ENCODE measurements at places on chromosomes 11 and 22. TPM values are rescaled to one million over a fixed set of nuclear protein-coding genes. Genes with fewer than 3 reads are reported as not detected.

- H3K27ac ChIP-seq, result no peak overlapping the region
- no peak for DNase-seq
- no peaks in the 10 kb centered on the region for H3K36me3 ChIP-seq
- no peaks in the 10 kb centered on the region for H3K4me1 ChIP-seq
These were observed 5.8 kb upstream of the OR5B2 start for GRCh38 chr11:58433638-58434203.

DNA sequence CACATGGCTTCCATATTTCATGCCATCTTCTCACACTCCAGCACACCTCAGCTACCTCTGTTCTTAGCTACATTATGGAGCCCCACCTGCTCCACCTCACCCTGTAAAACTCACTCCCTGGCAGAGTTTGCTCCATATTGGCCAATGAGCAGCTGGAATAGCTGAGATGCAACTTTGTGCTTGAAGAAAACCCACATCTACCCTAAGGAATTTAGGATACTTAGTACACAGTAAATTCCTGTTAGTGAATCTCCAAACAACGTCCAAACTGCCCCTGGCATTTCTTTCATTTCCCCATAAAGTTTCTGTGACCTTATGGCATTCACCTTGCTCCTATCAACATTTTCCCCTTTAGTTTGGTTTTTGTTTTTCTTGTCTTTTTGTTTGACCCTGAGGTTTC lies 2.2 kb upstream of the VWCE start:
- H3K4me1 ChIP-seq, result no peaks in the 10 kb centered on the region
- no peak for DNase-seq
- no peaks in the 10 kb centered on the region for H3K27me3 ChIP-seq
- no peak overlapping the region for H3K27ac ChIP-seq
- H3K4me3 ChIP-seq, result no peak overlapping the region
- peaks cover 40% of the 10 kb centered on the region for H3K36me3 ChIP-seq

Gene KRTAP5-9
- not detected for total RNA-seq

- no peaks in the 10 kb centered on the region for H3K27me3 ChIP-seq
- H3K36me3 ChIP-seq, result no peaks in the 10 kb centered on the region
- H3K4me1 ChIP-seq, result no peaks in the 10 kb centered on the region
- H3K4me3 ChIP-seq, result no peak overlapping the region
- no peak for DNase-seq
- H3K27ac ChIP-seq, result no peak overlapping the region
These were observed 330.6 kb upstream of the RAG2 start for GRCh38 chr11:36928621-36929020.

Gene STK33
- total RNA-seq, result not detected

Gene CYB561A3
- 44.1 TPM for total RNA-seq

- H3K27ac ChIP-seq, result no peak overlapping the region
- peak overlapping the region; percentile 77 for H3K4me3 ChIP-seq
- no peak for DNase-seq
- no peaks in the 10 kb centered on the region for H3K27me3 ChIP-seq
These were observed 1.3 kb downstream of the APOBEC3G start for GRCh38 chr22:39078329-39078728.

- H3K36me3 ChIP-seq, result no peaks in the 10 kb centered on the region
- H3K4me3 ChIP-seq, result no peak overlapping the region
- no peak overlapping the region for H3K27ac ChIP-seq
- H3K27me3 ChIP-seq, result no peaks in the 10 kb centered on the region
- no peaks in the 10 kb centered on the region for H3K4me1 ChIP-seq
- no peak for DNase-seq
These were observed 44.4 kb upstream of the MYEOV start for GRCh38 chr11:69249311-69250185.

- no peaks in the 10 kb centered on the region for H3K27me3 ChIP-seq
- H3K36me3 ChIP-seq, result no peaks in the 10 kb centered on the region
- no peak overlapping the region for H3K27ac ChIP-seq
- no peak for DNase-seq
- H3K4me3 ChIP-seq, result no peak overlapping the region
These were observed 19.8 kb downstream of the IGSF9B start for GRCh38 chr11:133937015-133937414.

Gene KREMEN1
- not detected for total RNA-seq

- DNase-seq, result no peak
- no peak overlapping the region for H3K27ac ChIP-seq
- no peak overlapping the region for H3K4me3 ChIP-seq
- no peaks in the 10 kb centered on the region for H3K36me3 ChIP-seq
- no peaks in the 10 kb centered on the region for H3K27me3 ChIP-seq
These were observed 941.2 kb downstream of the DLG2 start for GRCh38 chr11:84685976-84686375.

DNA sequence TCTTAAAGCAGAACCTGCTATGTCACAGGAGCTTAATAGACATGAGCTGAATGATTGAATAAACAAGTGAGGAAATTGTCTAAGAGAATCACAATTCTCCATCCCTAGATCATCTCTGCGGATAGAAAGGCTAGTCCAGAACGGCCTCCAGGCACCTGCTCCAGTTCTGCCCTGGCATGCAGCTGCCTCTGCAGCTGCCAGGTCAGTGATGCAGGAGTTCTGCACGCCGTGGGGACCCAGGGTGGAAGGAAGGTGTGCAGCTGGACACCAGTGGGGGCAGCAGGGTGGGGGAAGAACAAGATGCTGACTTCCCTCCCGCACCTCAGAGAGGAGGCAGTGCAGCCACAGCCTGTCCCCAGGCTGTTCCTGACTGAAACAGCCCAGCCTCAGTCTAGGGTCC lies 192.1 kb upstream of the NCAM1 start:
- no peak for DNase-seq
- no peaks in the 10 kb centered on the region for H3K4me1 ChIP-seq
- no peaks in the 10 kb centered on the region for H3K36me3 ChIP-seq

Gene PGA5
- total RNA-seq, result not detected

Gene SLCO2B1
- 4.3 TPM for total RNA-seq

Gene DRD4
- total RNA-seq, result 0.75 TPM

Gene APOA5
- total RNA-seq, result not detected
